Transverse colon (tissue), 4 donors: ENCODE measurements at places on chromosomes 3 and 15. TPM values are rescaled to one million over a fixed set of nuclear protein-coding genes. Genes with fewer than 3 reads are reported as not detected.

The ARGFX gene
- total RNA-seq, result not detected

The XCR1 gene
- total RNA-seq, result 0.32 TPM

The TRAK1 gene
- 118 TPM for total RNA-seq

The ZIC1 gene
- not detected for total RNA-seq

The FEZF2 gene
- total RNA-seq, result not detected
